ENCODE measurements at places on chromosomes 2 and 18.

DNA sequence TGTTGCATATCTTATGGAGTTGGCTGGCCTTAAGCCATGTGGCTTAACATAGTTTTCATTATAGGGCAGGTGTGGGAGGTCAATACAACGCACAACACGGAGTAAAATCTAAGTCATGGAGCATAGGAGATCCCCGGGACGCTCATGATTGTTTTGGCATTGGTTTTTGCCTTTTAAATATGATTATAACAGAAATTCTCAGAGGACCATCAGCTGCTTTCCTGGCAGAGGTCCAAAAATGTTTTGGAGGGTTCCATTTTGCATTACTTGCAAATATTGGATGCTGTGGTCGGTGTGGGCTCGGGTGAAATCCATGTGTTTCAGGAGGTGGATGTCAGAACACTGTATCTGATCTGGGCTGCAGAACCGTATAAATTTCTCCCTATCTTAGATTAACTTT is 3.4 kb downstream of the NCOA1 start:
- no peak for DNase-seq

DNA sequence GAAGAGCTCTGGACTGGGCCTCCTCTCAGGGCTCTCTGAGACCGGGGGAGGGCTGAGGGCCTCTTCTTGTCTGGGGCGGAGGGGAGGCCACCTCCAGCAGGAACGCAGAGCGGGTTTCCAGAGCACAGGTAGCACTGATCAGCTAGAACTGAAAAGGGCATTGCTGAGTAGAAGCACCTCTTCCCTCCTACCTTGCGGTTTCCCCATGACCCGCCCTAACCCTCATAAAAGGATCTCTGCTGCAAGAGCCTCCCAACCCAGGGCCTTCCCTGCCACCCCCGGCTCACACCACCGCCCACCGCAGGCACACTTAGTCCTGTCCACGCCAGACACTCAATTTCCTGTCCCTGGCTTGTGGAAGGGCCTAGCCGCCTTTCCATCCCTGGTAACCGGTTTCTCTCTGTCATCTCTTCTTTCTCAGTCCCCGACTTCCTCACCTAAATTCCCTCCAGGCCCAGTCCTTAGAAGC is 966 bp downstream of the ADCY3 start:
- no peak for DNase-seq

DNA sequence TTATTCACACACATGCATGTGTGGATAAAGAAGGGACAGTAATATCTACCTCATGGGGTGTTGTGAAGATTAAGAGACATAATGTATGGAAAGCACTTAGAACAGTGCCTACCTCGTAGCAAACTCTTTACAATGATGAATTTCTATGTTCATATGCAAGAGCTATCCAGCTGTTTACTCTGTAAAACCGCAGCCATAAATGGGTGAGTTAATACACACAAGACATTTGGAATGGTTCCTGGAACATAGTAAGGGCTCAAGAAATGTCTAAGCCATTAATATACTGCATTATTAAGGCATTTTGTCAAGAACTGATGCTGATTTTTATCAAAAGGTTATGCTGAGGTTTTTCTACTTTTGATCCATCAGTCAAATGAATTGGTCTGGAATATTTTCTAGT is 1076.2 kb downstream of the TSN start:
- peak; percentile 15 for DNase-seq

DNA sequence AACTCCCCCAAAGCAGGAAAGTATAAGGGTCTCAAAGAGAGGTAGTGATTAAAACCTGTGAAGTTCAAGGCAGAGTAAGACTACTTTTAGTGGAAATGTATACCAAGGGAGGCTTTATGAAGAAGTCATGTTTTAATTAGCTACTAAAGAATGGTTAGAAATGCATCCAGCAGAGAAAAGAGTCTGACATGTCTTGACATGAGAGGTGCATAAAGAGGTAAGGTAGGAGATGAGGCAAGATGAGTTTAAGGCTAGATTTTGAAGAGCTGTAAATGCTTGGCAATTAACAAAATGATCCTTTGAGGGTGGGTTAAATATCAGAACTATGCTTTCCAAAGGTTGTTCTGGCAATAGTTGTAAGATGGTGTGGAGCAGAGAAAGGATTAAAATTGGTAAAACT is 88.7 kb upstream of the WDSUB1 start:
- no peak for DNase-seq

DNA sequence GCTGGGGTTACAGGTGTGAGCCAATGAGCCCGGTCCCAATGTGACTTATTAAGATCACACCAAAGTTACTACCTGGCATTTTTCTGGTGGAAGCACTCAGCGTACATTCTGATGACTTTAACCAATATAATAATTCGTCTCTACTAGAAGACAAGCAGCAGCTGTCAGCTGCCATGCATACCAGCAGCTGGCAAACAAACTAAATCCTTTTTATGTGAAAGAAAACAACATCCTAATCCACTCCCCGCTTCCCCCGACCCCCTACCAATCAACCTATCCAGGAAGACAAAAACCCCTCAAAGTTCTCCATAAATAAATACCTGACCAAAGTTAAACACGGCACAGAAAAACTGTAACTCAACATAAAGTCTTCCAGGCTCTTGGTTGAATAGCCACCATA is 42.1 kb downstream of the GPR155 start:
- DNase-seq = no peak

GRCh38 chr2:27860111-27860510 is 30.1 kb downstream of the RBKS start:
- DNase-seq = peak; percentile 82

GRCh38 chr2:83536556-83536955 is 922.5 kb downstream of the SUCLG1 start:
- DNase-seq = peak; percentile 72

GRCh38 chr2:138742441-138743057 is 37.6 kb downstream of the NXPH2 start:
- no peak for DNase-seq

All from fibroblast of skin of abdomen (primary cell).